ENCODE measurements at places on chromosomes 5 and 9. TPM values are rescaled to one million over a fixed set of nuclear protein-coding genes. Genes with fewer than 3 reads are reported as not detected.

Gene PPP3R2
- not detected for total RNA-seq

Gene MTX3
- total RNA-seq, result 34.9 TPM

Gene SLC9A3
- total RNA-seq, result 1.5 TPM

Gene CDH9
- total RNA-seq, result not detected

Gene TMC1
- total RNA-seq, result 0.57 TPM

Gene ORM2
- total RNA-seq, result 0.59 TPM

Gene OSTF1
- 20.7 TPM for total RNA-seq

Gene RLN1
- not detected for total RNA-seq

Gene BTNL9
- 11.7 TPM for total RNA-seq

Gene UGT3A2
- total RNA-seq, result not detected

Gene PDGFRB
- total RNA-seq, result 0.34 TPM

Gene NMUR2
- not detected for total RNA-seq

DNA sequence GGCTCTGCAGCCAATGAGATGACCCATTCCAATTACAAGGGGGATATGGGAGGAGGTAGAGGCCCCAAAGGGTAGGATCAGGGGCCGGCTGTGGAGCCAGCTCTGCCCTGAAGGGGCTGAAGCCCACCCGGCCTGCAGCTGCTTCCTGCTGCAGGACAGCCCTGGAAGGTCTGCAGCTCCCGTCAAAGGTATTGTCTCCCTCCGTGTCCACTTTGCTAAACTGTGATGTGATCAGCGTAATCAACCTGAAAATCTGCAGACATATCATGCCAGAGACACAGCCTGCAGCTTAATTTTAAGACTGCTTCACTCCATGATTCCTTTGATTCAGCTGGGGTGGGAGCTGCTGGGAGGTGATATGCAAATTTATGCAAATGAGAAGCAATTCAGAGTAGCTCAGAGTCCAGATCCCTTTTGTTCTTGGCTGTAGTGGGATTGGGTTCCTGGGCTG, 90.7 kb downstream of the GADD45G start:
- DNase-seq, result no peak

GRCh38 chr5:69129413-69129812, 35.6 kb downstream of the SLC30A5 start:
- DNase-seq, result no peak

GRCh38 chr5:98519571-98519970, 253.9 kb upstream of the RGMB start:
- no peak for DNase-seq

DNA sequence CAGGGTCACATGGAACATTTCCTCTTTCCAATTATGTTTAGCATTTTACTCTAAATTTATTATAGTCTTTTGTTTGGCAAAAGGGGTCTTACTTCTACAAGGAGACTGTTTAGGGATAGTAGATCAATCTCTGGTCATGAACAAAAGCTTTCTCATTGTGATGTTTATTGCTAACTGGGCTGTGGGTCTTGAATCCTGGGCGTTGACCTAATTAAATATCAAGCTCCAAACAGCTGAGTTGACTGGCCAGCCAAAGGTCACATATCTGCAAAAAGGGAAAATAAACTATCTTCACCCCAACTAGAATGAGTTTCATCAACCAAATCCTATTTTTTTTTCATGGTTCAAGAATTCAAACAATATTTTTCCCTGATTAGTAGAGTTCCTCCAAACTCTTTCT, 245.4 kb upstream of the TUT7 start:
- no peak for DNase-seq

- DNase-seq, result no peak
Observed at GRCh38 chr9:34884747-34885189, 73.3 kb upstream of the PHF24 start.

DNA sequence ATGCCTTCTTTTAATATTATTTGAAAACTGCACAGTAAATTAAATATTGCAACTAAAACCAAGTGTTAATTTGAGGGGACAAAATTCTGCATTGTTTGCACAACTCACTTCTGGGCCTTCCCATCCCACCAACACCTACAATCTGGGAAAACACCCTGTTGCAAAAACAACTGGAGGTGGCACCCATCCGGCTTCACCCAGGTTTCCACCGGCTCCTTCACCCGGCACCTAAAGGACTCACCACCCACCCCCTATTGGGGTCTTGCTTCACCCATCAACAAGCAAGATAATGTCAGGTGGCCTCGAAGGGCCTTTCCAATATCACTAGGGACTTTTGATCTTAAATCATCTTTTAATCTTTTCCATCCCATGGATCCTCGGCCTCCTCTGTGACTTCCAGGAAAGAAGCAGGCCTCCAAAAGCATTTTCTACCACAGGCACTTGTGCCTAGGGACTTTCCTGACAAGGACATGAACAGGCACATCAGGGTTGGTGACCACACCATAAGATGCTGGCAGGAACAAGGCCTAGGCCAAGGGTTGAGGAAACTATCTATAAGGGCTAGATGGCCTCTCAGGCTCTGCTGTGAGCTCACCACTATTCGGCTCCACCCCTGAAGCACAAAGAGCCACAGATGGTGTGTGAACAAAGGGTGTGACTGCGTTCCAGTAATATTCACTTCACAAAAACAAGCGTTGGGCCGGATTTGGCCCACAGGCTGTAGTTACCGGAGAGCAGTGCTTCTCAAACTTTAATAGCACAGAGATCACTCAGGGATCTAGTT, 205.1 kb downstream of the AUH start:
- no peak for DNase-seq

DNA sequence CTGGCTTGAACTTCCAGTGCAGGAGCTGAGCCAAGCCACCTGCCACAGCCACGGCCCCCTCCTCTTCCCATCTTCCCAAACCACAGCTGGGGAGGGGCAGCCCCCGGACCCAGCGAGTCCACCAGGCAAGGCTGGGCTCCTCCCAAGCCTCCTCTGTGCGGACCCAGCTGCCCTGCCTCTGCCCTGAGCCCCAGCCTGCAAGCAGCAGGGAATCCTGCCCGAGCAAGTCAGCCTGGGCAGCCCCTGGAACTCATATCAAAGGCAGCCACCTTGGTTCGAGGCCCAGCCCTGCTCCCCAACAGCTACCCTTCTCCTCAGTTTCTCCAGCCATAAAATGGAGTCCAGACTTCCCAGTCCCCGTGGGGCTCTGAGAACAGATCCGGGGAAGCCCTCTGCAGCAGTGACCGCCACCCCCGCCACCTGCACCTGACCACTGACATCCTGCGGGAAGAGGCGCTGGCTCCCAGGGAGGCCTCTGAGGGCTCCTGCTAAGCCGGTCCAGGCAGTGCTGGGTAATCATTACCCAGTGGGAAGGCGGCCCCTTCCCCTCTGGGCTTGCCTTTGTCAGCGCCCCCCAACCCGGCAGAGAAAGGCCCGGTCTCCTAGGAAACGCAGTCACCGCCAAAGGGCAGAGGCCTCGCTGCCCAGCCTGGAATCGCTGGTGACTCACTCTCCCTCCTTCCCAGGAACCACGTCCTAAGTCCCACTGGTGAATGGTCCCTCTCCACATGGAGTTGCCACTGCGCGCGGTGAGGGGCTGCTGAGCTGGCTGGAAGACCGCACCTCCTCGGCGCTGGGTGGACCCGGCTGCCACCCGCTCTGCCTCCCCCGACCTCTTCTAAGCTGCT, 1.5 kb downstream of the VAV2 start:
- peak; percentile 21 for DNase-seq

DNA sequence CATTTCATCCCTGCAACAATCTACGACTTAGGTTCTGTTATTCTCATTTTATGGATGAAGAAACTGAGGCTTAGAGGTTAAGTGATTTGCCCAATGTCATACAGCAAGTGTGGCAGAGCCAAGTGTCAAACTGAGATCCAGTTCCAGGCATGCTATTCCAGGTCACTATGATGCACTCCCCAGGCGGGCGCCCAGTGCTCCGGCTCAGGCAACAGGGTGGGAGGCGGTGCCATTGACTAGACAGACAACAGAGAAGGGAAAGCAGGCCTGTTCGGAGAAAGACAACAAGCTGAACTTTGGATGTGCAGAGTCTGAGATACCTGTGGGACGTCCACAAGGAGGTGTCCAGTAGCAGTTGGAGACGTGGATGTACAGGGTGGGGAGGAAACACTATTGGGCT, 10.8 kb upstream of the DDX41 start:
- no peak for DNase-seq

- DNase-seq, result no peak
Observed at GRCh38 chr9:91803151-91803940, 146.7 kb downstream of the ROR2 start.

GRCh38 chr5:55173687-55174230, 782 bp upstream of the CDC20B start:
- no peak for DNase-seq

DNA sequence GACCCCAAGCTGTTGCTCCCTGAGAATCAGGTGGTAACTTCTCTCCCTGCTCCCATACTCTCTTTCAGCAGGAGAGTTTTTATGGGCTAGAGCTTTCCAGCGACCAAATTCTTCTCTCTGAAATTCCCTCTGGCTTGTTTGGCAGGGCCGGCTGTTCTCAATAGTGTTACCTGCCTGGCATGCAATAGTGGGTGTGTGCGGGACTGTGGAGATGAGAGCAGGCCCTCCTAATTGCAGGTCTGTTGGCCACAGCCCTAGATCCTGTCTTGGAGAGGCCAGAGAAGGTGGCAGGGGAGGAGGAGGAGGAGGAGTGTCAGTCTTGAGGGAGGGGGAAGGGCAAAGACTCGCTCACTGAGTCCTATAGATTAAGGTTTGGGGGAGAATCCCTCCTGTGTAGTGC, 29.5 kb downstream of the AQP7 start:
- no peak for DNase-seq

GRCh38 chr5:14793851-14794250, 77.7 kb downstream of the ANKH start:
- no peak for DNase-seq

- DNase-seq, result no peak
Observed at GRCh38 chr9:5025416-5025815, 40.3 kb downstream of the JAK2 start.

DNA sequence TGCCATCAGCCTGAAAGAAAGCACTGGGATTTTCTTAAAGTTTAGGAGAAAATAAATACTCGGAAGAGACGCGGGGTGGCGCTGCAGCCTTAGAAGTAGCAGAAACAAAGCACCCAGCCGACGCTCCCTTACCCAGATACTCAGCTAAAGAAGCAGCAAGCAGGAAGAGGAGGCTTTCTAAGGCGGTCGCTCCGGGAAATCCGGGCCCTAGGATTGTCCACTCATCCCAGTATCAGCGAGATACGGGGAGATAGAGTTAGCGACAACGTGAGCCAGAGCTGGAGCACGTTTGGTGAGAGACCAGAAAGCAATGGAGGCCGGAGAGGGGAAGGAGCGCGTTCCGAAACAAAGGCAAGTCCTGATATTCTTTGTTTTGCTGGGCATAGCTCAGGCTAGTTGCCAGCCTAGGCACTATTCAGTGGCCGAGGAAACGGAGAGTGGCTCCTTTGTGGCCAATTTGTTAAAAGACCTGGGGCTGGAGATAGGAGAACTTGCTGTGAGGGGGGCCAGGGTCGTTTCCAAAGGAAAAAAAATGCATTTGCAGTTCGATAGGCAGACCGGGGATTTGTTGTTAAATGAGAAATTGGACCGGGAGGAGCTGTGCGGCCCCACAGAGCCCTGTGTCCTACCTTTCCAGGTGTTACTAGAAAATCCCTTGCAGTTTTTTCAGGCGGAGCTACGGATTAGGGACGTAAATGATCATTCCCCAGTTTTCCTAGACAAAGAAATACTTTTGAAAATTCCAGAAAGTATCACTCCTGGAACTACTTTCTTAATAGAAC, at the start of gene PCDHB2:
Gene PCDHB2 (plus strand): TSS at position 135 of the 782 bp plus-strand sequence. CDS start 176 bp downstream, at position 311.
- no peak for DNase-seq

DNA sequence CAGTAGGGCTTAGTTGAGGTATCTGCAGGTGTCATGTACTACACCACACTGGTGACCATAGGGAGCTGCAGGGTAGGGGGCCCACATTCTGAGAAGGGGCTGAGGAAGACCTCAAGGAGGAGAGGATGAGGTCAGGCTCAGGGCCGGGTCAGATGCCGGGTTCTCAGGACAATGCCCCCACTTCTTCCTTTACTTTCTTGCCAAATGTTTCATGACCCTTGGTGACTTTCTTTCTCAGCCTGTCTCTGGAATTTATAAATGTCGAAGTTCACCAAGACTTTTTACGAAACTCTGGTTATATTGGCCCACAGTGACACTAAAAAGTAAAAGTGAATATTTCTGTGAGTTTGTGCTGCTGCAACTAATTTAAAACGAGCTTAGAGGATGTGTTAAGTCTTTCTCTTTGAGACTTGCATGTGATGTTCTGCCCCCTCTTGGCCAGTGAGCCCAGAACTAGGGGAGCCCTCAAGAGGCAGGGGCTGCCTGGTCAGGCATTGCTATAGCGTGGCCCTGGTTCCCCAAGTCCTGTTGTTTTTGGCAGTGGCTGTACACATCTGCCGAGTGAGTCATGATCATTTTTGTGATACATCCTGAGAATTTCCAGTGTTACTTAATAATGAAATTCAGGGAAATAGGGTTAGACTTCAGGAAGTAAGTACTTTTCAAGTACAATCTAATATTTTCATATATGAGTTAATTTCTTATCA, 11.2 kb downstream of the ACO1 start:
- no peak for DNase-seq

GRCh38 chr5:1212271-1212670, 10.9 kb downstream of the SLC6A19 start:
- DNase-seq, result no peak
